ENCODE measurements at places on chromosomes 6 and 20.

GRCh38 chr6:107807196-107807811 is 16.8 kb downstream of the SCML4 start:
- DNase-seq = no peak

DNA sequence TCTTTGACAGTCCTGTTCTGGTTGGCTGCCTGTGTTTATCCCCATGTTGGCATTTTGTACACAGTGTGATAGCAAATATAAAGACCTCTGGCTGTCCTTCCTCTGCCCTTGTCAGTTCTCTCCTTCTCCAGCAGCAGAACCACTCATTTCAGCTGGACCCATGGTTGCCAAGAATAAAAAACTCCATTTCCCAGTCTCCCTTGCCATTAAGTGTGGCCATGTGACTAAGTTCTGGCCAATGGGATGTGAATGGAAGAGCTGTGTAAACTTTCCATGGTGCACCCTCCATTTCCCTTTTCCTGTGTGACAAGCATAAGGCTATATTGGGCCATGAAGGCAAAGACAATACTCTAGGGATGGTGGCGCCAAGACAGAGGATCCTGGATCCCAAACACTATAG is 78.4 kb upstream of the TBC1D7 start:
- no peak for DNase-seq

GRCh38 chr6:20213271-20213798 is 1.1 kb upstream of the MBOAT1 start:
- no peak for DNase-seq

GRCh38 chr6:150129616-150130505 is 13.0 kb upstream of the PPP1R14C start:
- DNase-seq = no peak

- no peak for DNase-seq
Measured at GRCh38 chr6:158663625-158664165, 13.8 kb downstream of the SYTL3 start.

GRCh38 chr20:25296094-25297093 is 48.5 kb downstream of the PYGB start:
- no peak for DNase-seq

- DNase-seq = no peak
Measured at GRCh38 chr6:106085692-106085983, 498 bp upstream of the PRDM1 start.
